ENCODE measurements at places on chromosomes 16 and 17.

DNA sequence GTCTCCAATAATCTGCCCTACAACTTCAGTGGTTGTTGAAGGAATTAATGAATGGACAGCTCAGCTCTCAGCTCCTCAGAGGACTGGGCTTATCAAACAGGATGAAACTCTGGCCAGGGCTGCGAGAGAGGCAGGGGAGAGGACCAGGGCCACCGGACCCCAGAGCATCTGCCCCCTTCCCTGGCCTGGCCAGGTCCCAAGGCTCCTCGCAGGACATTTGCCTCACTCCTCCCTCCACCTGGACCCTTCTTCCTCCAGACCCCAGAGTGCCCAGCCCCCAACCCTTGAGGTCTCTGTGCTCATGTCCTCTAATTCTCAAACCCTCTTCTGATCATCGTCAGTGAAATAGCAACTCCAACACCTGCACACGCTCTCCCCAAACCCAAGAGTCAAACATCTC, 3.7 kb downstream of the CD300C start:
- no peak for DNase-seq

GRCh38 chr16:931626-932500, 38.9 kb downstream of the LMF1 start:
- no peak for DNase-seq

GRCh38 chr16:81533175-81533507, 88.5 kb downstream of the CMIP start:
- DNase-seq = no peak

- DNase-seq = no peak
These were observed 1.3 kb upstream of the CPSF4L start for GRCh38 chr17:73262676-73263642.

DNA sequence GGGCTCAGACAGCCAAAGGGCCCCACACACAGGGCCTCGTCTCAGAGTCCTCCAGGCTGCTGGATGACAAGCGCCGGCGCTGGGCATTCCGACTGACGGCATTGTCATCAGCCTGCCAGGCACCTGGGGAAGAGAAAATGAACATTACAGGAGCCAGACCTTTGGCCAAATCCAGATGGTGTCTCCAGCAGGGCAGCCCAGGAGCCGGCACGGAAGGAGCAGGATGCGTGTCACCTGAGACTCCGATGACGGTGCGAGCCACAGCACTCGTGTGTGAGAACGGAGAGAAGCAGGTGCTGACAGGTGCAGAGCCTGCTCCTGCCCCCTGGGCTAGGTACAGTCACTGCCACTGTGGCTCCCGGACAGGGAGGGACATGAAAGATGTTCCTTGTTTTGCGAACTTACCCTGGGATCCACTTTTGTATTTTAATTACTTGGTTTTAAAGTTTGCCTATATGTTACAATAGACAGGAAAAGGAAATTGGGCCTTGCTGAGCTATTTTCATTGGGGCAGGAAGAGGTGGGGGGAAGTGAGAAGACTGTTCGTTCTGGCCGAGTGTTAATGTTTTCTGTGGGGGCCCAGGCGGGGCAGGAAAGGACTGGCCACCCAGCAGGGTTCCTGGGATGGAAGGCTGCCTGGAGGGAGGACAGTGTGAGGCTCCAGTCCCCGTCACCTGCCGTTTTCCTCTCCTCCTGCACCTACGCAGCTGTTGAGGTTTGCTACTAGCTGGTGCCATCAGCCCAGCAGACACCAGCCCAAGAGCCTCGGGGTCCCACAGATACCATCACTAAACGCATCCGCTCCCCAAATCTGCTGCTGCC, 4.4 kb upstream of the FOXJ1 start:
- DNase-seq = no peak

Measured in mammary epithelial cell (primary cell).